ENCODE measurements at places on chromosomes 3 and 15.

DNA sequence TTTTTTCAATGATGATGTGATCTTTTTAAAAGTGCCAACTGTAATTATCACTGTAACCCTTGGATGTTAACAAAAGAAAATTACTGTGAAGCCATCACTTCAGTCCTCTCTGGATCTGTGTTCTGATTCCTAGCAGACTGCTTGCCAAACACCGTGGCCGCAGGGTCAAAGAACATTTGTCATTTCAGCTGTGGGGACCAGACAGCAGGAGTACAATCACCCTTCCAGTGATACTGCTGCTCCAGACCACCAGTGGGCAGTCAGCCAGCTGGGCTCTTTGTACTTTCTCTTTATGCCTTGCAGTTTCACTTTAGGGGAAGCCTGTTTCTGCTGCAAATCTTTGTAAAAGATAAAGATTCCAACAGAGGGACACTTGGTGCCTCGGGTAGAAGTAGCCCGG, 770.0 kb downstream of the GRM7 start:
- DNase-seq: peak; percentile 15

DNA sequence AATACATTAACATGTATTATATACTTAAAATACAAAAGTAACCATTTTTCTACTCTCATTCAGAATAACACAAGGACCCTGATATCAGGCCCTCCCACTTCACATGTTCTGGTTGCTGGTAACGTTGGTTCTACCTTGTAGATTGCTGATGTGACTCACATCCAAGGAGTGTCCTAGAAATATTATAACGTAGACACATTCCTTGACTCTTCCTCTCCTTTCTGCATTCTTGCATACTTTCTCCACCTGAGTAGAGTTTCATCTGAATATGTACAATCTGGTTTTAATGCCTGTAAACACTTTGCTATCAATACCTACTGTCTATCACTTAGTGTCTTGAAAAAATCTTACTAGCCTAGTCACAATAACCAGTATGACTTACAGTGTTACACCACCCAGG, 35.0 kb upstream of the NEDD4 start:
- no peak for DNase-seq

GRCh38 chr3:196489747-196490146, 13.8 kb downstream of the RNF168 start:
- no peak for DNase-seq

DNA sequence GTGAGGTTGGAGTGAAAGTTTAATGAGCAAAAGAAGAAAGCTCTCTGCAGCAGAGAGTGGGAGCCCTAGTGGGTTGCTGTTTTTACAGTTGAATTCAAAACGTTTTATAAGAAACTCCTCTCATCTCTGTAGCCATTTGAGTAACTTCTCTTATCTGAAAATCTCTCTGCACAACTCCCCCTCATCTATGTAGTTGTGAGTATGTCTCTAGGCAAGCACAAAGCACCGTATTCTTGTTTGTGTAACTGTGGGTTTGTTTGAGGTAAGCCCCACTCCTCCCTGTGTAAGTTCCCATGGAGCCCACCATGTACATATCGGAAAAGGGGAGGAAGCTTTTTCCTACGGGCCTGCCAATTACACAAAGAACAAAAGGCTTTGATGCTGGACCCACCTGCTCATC, 56.5 kb upstream of the GOLGA6L2 start:
- DNase-seq: no peak

DNA sequence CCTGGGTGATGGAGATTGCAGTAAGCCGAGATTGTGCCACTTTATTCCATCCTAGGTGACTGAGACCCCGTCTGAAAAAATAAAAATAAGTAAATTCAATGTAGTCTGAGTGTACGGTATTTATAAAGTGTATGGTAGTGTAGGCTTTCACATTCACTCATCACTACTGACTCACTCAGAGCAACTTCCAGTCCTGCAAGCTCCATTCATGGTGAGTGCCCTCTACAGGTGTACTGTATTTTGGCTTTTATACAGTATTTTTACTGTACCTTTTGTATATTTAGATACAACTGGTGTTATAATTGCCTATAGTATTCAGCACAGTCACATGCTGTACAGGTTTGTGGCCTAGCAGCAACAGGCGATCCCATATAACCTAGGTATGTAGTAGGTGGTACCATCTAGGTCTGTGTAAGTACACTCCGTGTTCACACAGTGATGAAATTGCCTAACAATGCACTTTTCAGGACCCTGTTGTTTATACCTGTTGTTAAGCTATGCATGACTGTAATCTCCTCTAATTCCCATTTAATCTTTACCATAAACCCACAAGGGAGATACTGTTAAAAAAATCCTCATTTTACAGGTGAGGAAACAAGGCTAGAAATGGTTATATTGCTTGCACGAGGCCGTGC, 19.3 kb downstream of the CACNA1D start:
- no peak for DNase-seq

DNA sequence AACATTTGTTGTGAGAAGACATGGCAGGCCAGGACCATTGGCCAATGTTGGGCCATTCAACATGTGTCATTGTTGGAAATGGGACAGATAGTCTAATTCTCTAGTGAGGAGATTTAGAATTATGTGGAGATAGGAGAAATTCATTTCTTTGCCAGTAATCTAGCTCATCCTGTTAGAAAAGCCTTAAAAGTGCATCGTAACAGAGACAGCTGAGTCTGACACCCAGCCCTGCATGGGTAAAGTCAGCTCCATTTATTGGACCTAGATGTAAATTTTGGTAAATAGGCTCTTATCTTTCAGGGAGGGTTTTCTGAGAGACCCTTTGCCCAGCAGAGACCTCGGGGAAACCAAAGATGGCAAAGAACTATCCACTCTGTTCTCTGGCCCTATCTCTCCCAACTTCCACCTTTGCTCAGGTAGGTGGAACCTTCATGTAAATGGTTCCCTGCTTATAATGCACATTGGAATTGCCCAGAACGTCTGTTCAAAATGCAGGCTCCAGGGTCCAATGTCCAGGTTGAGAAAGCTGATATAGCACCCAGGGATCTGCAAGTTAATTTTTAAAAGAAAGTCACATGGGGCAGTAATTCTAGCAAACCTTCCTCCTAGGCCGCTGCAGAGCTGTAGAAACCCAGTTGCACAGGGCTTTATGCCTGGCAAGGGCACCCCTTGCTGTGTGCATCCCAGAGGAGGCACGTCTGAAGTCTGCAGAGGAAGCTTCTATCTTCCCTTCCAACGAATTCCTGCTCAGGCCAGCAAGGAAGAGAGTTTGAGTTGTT, 365.9 kb upstream of the PROK2 start:
- no peak for DNase-seq

- DNase-seq: no peak
Measured at GRCh38 chr15:71131601-71132362, 16.5 kb downstream of the THSD4 start.

DNA sequence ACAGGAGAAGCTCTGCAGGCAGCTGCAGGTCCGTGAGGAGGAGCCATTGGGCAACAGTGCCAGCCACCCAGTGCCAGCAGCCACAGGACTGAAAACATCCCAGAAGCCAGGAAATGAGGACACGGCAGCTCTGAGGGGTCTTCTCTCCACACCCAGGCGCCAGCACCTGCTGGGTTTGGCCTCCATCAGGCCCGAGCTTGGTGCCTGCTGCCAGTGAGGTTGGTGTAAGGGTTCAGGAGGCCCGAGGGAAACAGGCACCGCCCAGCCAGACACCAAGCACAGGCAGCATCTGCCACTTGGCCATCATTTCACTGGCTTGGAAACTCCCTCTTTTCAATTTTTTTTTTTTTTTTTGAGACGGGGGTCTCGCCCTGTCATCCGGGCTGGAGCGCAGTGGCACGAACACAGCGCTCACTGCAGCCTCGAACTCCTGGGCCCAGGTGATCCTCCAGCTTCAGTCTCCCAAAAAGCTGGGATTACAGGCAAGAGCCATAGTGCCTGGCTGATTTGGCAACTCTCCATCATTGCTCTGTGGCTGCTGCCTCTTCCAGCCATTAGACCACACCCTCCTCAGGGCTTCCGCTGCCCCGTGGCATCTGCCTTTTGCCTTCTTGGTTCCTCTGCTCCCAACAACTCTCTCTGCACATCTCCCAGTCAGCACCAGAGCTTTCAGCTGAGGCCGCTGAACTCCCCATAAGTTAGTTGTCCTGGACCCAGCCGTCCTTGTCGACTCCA, 1.5 kb upstream of the ITIH3 start:
- peak; percentile 37 for DNase-seq

DNA sequence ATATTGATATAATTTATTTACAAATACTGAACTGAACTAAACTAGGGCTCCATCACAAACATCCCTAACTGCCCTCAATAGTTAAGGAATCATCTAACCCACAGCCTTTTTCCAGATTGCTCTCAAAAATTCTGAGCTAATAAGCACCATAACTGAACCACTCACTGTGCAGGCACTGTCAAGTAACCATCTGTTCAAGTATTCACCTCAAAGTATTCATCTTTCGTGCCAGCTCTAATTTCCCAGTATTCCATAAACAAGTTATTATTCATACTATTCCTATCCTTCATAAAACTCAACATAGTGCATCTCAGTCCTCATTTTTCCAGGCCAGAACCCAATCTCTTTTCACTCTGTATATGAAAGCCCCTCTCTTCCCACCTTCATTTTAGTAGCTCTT, 41.1 kb downstream of the THBS1 start:
- no peak for DNase-seq

GRCh38 chr3:148408667-148409066, 289.0 kb upstream of the AGTR1 start:
- DNase-seq: no peak

GRCh38 chr3:22115581-22115980, 364.6 kb upstream of the ZNF385D start:
- no peak for DNase-seq

DNA sequence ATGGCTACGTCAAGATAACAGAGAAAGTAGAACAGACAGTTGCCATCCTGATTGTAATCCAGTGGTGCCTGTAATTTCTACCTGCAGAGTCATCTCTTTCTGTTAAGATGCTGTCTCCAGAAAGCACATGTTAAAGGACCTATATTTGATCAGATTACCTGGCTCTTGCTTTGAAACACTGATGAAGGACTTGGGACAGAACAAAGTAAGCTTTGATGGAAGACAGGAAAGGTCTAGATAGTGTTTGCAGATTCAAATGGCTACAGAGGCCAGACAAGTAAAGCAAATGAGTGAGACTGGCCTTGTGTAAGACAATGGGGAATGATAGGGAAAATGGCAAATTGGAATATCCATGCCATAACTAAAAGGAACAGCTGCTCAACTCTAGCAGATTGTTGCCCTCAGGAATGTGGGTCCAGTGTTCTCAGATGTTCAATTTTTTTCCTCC, 1.8 kb upstream of the GSK3B start:
- no peak for DNase-seq

DNA sequence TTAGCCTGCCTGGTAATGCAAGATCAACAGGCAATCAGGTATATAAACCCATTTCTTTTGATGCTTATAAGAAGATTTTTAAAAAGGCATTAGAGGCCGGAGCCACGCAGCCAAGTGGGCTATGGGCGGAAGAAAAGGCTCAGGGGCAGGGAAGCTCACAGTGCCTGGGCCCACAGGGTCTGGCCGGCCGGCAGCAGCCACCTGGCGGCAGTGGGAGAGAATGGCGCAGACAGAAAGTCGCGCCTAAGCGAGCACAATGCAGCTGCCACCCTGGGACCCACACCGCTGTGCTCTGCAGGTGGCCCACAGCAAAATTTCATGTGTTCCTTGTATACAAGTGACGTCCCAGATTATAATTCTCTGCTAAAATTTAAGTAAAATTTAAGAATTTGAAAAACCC, 448.6 kb upstream of the RASGRP1 start:
- DNase-seq: no peak

DNA sequence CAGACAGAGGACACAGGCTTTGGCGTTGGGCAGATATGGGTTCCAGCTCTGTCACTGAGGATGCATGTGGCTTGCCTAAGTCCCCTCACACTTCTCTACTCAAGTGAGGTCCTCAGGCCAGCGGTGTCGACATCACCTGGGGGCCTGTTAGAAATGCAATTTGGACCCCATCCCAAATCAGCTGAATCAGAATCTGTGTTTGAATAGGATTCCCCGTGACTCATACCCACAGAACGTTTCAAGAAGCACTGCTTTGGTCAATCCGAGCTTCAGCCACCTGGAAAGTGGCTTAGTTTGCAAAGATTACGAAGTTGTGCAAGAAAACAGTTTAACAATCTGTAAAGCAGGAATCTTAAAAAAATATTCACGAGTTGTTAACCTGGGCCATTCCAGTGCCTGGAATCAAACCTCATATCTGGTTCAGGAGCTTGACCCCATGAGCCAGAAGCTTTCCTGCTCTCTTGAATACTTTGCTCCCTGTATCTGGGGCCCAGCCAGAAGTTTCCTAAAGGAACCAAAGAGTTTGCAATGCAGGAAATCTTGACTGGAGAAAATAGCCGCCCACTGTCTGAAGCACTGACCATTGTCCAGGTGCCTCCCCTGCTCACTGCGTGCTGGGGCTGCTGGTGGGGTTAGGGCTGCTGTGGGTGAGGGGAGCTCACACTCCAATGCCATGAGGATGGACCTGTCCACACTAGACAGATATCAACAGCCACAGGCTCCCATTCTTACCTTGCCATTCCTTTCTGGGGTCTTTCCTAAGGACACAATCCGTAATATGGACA, 208.5 kb upstream of the LINGO1 start:
- peak; percentile 85 for DNase-seq

DNA sequence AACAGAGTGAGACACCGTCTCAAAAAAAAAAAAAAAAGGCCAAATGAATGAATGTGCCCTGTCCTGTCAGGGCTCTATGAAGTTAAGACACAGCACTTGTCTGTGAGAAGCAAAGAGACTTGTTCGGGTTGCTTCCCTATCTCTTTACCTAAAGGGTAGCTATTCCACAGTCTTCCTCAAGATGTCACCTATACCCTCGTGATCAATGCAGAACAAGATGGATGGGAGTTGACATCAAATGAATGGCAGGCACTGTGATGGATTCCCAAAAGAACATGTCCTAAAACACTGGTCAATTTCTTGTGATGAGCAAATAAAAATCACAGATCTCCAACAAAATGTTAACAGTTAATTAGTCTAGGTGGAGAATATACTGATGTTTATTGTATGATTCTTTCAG, 9.5 kb downstream of the TADA3 start:
- DNase-seq: no peak

DNA sequence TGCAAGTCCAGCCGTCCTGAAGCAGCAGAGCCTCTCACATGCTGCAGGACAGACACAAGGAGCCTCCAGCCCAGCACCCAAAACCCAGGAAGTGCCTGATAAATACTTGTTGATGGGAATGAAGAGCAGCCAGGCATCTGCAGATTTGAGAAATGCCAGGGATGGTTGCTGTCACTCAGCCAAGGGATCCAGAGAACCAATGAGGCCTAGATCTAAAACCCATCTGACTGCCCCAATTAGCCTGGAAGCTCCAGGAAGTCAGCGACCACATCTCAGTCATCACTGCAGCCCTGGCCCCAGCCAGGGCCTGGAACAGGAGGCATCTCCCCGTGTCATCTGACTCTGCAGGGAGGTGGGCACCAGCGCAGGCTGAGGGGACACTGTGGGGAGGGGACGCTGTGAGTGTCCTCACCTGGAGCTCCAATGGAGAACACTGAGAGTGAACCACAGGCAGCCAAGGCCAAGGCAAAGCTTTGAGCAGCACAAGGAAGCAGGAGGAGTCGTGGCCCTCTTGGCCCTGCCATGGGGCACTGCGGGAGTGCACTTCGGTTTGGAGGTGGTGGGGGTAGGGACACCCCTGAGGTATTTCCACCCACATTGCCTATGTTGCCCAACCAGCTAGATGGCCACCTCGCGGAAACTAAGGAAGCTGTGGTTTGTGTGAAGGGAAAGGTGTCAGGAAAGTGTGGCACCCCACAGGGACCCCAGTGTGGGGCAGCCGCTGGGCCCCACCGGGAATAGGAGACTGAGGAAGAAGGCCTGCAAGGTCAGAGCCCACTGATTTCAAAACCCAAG, 229.5 kb downstream of the VPS13C start:
- no peak for DNase-seq

GRCh38 chr3:55243678-55244077, 243.4 kb downstream of the WNT5A start:
- no peak for DNase-seq

Measured in Daoy (cell line).